ENCODE measurements at places on chromosomes 4 and X.

DNA sequence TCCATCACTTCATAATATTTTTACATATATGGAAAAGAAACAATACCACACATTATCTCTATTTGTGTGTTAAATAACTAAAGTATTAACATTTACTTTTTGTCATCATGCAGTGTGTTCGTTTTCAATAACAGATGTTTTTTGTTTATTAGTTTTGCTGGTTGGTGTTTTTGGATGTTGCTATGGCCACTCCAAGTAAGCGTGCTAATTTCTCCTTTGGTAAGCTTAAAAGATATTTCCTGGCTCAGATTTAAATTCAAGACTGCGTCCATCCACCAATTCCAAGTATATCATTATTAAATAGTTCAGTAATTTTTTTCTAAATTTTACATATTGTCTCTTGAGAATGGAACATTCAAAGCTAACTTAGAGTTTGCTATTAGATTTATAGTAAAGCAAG lies 235.4 kb upstream of the IL1RAPL1 start:
- no peak for DNase-seq

DNA sequence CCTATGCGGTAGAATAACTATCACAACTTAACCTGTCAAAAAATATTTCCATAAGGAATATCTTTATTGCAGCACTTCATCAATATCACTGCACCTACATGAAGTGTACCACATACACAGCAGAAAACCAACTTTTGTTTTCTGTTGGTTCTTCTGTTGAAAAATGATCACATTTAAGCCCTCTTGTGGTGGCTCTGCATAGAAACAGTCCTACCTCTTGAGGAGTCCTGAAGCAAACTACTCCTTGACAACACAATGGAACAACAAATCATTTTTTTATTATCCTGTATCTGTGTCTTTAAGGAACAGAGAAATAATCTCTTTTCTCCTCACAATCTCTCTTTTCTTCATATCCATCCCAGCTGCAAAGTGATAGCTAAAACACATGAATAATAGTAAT lies 39.8 kb upstream of the ATOH1 start:
- peak; percentile 42 for DNase-seq

DNA sequence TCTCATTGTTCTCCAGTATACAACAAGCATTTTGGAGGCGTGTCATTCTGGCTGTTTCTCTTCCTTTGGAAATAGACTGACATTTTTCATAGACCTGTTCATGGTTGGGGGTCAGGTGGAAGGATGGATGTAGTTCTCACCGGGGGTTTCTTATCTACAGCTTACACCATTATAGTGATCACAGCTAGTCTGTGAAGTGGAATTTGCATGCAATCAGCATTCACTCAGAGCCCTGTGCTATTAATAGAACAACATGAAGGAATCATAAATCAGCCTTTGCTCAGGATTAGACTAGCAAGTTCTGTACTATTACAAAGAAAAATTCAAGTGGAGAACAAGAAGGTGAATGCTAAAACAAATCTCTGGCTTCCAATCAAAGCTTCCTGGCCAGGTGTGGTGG lies 132.6 kb upstream of the PUDP start:
- DNase-seq = no peak

DNA sequence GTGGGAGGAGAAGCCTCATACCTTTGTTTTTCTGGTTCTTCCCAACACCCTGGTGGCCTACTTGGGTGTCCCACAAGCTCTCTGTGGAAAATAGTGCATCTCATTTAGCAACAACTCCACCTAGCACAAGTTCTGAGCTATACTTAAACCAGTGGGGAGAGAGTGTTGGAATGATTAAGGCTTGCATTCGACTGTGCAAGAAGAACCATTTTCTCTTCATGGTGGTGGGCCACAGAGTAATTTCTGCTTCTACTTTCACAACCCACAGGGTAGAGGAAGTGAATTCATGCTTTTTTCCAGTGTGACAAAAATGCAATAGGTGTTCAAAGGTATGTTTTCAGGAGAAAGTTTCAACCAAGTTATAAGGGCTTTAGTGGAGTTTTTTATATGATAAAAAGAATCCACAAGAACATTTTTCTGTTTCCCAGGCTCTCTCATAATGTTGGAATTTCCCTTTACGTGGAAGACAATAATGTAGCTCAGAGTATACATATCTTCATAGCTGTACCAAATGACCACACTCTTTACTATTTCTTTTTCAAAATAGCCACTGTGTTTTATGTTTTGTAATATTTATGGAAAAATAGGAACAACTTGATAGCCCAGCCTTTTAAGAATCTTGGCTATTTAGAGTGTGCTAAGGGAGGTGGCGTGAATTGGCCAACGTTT lies 80.3 kb upstream of the HHIP start:
- DNase-seq = peak; percentile 57

DNA sequence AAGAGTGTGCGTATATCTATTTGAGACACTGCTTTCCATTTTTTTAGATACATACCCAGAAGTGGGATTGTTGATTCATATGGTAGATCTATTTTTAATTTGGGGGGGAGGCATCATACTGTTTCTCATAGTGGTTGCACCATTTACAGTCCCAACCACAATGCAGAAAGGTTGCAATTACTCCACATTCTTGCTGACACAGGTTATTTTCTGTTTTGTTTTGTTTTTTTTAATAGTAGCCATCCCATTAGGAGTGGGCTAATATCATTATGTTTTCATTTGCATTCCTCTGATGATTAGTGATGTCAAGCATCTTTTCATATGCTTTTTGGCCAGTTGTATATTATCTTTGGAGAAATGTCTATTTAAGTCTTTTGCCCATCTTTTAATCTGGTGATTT lies 15.1 kb upstream of the LHFPL1 start:
- no peak for DNase-seq

DNA sequence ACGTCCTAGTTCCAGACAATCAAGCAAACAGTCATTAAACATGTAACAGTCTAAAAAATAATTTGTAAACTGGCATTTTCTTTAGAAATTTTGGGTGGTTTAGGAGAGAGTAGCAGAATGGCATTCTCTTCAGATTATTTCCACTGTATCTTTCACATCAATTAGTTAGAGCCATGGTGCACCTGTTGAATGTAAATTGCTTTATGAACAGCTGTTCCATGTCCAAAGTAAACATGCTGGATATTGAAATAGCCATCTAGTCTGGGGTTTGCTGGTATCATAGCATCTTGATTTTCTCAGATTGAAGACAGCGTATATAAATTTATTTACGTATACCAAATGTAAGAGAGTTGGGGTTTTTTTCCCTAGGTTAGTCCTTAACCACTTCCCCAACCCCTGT lies 143.6 kb downstream of the RCHY1 start:
- DNase-seq = no peak

DNA sequence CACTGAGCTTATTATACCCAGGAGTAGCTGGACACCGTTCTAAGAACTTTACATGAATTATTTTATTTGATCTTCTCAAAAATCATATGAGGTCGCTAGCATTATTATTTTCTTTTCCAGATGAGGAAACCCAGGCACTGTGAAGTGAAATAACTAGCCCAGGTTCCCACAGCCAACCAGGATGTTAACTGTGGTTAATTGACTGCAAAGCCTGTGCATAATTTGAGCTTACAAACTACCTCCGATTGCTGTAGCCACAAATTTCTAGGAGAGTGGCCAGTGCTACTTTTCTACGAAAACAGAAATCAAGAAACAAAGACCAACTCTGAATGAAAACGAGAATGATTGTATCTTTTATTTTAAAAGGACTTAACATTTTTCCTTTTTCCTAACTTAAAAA lies 27.2 kb downstream of the SPRY1 start:
- DNase-seq = no peak

GRCh38 chr4:41363384-41363981 lies 106.8 kb downstream of the UCHL1 start:
- peak; percentile 84 for DNase-seq

DNA sequence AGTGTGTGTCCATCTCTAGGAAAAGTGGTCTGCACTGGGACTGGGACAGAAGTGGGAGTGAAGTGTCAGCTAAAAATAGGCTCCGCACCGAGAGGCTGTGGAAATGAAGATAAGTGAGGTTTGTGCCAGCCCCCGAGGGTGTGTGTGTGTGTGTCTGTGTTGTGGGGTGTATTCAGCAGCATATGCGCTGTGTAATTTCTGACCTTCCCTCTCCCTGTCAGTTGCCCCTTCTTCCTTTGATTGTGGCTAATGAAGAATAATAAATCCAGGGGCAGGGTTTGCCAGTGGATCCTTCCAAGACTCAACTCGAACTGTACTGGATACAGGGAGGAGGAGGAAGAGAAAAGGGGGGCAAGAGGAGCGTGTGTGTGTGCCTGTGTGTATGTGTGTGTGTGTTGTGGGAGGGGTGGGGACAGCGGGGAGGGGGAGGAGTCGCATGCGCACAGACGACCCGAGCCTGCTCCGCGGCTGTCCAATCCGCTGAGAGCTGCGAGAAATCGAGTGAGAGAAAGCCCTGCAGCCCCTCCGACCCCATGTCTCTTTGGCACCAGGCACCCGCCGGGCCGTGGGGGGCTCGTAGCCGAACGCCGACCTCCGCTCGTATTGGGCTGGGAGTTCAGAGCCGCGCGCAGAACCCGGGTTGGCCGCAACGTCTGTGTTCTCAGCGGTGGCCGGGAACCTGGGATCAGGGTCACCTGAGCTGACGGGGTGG lies 916 bp upstream of the POU4F2 start:
- no peak for DNase-seq

GRCh38 chr4:140302151-140302859 lies 71.1 kb upstream of the SCOC start:
- DNase-seq = no peak

- no peak for DNase-seq
These were observed 51.6 kb downstream of the ELF4 start for GRCh38 chrX:130058652-130059051.

GRCh38 chr4:90146306-90146705 lies 19.1 kb downstream of the CCSER1 start:
- no peak for DNase-seq

- DNase-seq = peak; percentile 9
These were observed 65.1 kb upstream of the CCDC160 start for GRCh38 chrX:134171661-134172587.

GRCh38 chr4:47462799-47463234 lies 685 bp downstream of the COMMD8 start:
- peak; percentile 21 for DNase-seq
